Ovary (tissue), 10 donors: ENCODE measurements at places on chromosomes 5 and 9. TPM values are rescaled to one million over a fixed set of nuclear protein-coding genes. Genes with fewer than 3 reads are reported as not detected.

DNA sequence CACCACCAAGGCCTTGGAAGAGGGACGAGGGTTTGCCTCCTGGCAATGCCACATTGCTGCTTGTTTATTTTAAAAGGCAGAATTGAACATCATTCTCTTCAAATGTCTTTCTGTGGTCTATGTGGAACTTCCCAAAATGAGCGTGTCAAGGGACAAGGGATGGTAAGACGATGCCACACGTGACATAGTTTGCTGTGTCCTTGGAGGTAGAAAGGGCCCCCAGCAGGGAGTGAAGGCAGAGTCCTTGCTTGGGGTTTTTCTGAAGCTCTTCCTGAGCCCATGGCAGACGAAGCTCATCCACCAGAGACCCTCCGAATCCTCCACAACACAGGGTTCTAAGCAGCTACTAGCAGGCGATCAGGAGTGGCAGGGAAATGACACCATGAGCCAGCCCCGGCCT lies 28.3 kb downstream of the PRRX2 start:
- H3K27ac ChIP-seq: no peak overlapping the region
- no peaks in the 10 kb centered on the region for H3K36me3 ChIP-seq
- H3K4me1 ChIP-seq: peaks cover 4% of the 10 kb centered on the region
- DNase-seq: no peak
- no peak overlapping the region for H3K4me3 ChIP-seq

Gene GABRA6
- total RNA-seq: not detected

Gene SLC6A7
- not detected for total RNA-seq

Gene IFNA10
- total RNA-seq: not detected
